Kidney epithelial cell (primary cell): ENCODE measurements at places on chromosomes 11 and 22. TPM values are rescaled to one million over a fixed set of nuclear protein-coding genes. Genes with fewer than 3 reads are reported as not detected.

- no peak for DNase-seq
Measured at GRCh38 chr11:132139181-132139580, 768.8 kb downstream of the NTM start.

DNA sequence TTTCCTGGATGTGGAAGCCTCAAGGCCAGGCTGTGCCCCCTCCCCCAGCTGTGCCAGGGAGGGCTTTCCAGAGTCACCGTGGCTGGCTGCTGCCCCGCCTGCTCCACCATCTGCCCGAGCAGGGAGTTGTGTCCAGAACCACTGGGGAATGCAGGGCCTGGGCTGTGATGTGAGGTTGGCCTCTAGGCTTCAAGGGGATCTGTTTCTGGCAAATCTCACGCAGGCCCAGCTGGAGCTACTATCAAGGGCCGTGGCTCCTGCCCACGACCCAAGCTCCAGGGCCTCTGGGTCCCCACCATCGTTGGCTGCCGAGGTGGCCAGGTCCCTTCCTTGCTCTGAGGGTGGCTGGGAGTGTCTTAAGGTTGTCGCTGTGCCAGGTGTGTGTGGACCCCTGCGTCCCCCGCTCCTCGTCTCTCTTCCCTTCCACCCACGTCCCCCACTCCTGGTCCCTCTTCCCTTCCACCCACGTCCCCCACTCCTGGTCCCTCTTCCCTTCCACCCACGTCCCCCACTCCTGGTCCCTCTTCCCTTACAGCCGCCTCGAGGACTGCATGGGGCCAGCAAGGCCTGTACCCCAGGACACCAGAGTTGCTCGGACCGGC, 6.1 kb downstream of the BRSK2 start:
- no peak for DNase-seq

- DNase-seq, result no peak
Measured at GRCh38 chr11:6251120-6251733, 8.4 kb upstream of the CCKBR start.

GRCh38 chr11:30868626-30869081, 282.5 kb upstream of the MPPED2 start:
- no peak for DNase-seq

GRCh38 chr11:134120921-134121526, 52.2 kb downstream of the JAM3 start:
- no peak for DNase-seq

Gene GRM5
- total RNA-seq, result 0.17 and 0.34 TPM in 2 replicates

- no peak for DNase-seq
Measured at GRCh38 chr11:86818462-86819192, 18.3 kb downstream of the PRSS23 start.
